ENCODE measurements at places on chromosomes 16 and 17.

DNA sequence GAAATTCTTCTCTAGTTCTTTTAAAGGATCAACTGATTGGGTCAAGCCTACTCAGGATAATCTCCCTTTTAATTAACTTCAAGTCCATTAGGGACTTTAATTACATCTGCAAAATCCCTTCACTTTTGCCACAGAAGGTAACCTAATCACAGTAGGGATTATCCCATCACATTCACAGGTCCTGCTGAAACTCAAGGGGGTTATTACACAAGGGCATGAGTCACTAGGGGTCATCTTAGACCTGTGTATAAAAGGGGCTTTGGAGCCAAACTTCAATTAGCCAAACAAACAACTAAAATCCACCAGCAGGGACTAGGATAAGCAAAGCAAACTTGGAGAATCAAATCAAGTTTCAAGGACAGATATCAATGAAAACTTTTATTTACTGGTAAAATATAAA lies 19.4 kb downstream of the CIAPIN1 start:
- no peak for DNase-seq

DNA sequence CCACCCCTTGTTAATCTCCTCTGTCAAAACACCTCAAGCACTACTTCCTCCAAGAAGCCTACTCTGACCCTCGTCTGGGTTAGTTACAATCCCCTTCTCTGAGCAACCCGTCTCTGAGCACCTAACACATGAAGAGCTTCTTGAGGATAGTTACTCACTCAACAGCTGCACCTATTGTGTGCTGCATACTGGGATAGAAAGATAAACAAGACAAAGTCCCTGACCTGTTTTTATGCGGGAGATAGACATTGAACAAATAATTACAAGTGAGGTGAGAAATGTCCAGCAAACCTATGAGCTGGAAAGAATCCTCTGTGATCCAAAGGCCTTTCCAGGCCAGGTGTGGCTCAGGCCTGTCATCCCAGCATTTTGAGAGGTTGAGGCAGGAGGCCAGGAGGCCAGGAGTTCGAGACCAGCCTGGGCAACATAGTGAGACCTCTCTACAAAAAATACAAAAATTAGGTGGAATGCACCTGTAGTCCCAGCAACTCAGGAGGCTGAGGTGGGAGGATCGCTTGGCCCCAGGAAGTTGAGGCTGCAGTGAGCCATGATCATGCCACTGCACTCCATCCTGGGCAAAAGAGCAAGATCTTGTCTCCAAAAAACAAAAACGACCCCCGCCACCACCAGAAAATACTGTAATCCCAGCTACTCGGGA lies 5.5 kb upstream of the ZNF771 start:
- no peak for DNase-seq

DNA sequence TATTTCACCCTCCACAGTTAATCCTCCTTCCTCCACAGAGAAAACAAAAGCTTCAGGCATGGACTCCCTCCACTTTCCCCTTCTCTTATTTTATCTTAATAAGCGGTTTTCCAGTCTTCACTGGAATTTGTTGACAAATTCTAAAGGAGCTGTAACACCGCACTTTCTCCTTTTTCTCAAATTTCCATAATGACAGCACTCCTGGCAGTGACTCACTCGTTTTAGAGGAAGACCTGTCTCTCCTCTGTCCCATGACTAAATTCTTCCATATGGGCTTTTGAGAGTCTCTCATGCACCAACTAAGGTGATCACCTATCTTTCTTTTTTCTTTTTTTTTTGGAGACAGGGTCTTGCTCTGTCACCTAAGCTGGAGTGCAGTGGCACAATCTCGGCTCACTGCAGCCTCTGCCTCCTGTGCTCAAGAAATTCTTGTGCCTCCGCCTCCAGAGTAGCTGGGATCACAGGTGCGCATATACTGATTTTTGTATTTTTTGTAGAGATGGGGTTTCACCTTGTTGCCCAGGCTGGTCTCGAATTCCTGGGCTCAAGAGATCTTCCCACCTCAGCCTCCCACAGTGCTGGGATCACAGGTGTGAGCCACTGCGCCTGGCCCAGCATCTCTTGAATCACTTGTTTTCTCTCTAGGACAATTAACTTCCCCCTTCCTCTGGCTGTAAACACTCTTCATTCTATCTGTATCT lies 7.7 kb downstream of the ITGAM start:
- DNase-seq = no peak

- DNase-seq = peak; percentile 62
These were observed 319.1 kb downstream of the TOX3 start for GRCh38 chr16:52227851-52228250.

- no peak for DNase-seq
These were observed 275.5 kb upstream of the SOX9 start for GRCh38 chr17:71845337-71845736.

DNA sequence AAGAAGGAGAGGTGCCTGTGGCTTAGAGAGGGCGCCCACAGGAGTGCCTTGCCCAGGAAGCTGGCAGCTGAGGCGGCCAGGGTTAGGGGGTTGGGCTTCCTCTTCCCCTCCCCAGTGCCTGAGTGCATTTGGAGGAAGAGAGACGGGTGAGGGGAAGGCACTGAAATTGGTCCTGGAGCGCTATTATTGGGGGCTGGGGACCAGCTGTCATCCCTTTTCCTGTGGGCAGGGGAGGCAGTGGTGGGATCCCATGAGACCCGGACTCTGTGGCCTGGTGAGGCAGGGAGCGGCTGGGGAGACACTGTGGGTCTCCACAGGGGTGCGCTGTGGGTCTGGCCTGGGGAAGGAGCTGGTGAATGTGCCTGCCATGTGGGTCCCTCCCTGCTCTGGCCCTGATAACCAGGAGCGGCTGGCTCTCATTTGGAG lies 259.7 kb downstream of the SEC14L1 start:
- DNase-seq = no peak

DNA sequence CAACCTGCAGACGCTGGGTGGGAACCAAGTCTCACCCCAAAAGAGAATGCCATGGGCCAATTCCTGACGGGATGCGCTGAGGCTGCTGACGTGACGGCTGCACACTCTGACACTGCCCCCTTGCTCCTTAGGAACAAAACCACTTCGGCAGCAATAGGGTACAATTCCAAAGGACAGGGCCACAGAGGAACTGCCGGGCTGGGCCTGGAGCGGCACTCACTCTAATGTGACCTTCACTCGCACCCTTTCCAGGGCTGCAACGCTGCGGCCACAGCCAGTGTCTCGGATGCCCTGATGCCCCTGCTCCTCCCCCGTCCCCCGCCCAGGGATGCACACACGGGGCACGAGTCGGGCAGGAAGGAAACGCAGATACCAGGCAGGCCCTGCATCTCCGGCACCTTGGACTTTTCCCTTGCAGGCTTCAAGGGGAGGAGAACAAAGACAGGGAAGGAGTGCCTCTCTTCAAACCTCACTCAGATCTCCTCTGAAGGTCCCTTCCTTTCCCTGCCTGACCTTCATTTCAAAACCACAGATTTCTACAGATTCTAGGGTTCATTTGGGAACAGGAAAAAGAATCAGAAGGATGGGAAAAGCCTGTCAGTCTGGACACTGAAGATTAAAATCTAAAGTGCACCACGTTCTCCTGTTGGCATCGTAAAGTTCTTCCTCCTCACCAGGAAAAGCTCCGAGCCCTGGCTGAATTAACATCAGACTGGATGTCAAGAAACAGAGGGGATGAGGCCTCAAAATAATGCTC lies 2.3 kb downstream of the PITPNA start:
- DNase-seq = no peak

DNA sequence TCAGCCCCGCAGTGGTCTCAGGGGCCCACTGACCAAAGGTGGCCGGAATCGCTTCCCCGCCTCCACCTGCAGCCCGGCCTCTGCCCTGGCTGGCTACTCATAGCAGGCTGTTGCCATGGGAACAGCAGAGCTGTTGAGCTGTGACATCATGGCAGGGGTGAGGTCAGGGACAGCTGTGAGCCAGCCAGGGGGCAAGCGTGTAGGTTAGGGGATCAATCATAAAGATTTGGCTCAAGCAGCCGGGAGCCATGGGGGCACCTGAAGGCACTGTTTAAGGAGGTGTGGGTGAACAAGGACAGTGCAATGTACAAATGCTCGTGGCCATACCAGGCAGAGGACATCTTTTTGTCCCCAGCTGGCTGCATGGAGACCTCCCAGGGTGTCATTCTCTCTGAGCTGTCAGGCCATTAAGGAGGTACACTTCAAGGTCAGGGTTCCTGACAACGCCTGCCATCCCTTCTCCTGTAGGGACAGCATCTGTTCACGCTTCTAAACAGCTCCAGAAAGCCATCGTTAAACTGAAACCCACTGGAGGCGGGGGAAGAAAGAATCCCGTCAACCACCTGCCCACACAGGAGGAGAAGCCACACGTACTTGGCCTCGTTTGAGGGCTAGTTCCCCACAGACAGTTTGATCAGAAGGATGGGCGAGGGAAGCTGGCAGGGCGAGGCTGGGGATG lies at the start of gene CEP295NL:
Gene CEP295NL (minus strand): TSS at position 101 of the 679 bp plus-strand sequence. CDS start 1,373 bp downstream, outside the sequence.
- peak; percentile 80 for DNase-seq

DNA sequence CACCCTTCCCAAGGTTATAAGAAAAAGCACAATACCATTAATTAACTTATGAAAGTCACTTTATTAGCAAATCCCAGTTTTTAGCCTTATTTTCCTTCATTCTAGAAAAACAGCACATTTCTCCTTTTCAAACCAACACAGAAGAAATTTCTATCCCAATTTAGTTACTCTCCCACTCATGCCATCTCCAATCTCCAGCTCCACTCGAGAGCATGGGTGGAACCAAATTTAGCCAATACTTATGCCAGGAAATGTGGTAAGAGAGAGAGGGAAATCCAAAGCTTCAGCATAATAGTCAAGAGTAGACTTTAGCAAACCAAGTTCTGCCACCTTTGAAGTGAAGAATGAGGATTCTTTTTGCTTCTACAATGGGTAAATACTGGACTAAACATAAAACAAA lies 288.8 kb downstream of the KIF2B start:
- DNase-seq = no peak

DNA sequence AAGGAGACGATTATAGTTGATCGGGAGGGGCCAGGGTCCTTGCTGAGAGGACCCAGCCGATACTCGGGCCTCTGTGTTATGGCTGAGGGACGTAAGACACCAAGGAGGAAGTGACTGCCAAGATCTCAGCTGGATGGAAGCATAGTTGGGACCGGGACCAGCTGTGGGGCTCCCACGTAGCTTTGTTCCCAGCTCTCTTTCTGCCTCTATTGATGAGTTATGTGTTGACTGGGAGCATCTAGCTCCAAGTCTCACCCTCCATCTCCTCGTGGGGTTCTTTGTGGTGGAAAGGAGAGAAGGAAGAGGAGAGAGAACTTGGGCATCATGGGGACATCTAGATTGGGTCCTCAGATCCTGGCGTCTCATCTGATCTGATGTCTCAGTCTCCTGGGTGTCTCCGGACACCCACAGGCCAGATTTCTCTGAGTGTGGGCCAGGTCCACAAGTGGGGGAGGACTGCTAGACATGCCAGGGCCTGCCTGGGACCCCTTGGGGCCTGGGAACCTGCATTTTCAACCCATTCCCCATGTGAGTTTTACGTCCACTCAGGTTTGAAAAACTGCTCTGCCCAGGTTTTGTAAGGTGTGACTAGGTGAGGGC lies 1.0 kb downstream of the MGRN1 start:
- no peak for DNase-seq

GRCh38 chr16:27351989-27352388 lies 38.2 kb downstream of the IL4R start:
- DNase-seq = no peak

GRCh38 chr17:3691617-3692067 lies 4.3 kb downstream of the P2RX5 start:
- no peak for DNase-seq

DNA sequence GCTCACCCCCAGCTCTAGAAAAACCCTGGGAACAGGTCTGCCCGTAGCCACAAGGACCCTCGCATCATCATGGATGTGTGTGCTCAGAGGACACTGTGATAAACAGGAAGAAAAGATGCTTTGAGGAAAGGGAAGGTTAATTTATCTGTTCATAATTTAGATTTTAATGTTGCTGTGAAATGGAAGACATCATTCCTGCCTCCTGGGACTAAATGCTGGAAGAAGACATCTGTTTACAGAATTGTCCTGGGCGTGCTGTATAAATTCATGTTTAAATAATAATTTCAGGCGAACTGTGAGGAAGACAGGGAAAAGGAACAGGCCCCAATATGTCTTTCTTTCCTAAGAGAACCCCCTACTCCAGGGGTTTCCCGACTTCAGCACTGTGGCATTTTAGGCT lies 112.6 kb downstream of the SHISA6 start:
- no peak for DNase-seq

DNA sequence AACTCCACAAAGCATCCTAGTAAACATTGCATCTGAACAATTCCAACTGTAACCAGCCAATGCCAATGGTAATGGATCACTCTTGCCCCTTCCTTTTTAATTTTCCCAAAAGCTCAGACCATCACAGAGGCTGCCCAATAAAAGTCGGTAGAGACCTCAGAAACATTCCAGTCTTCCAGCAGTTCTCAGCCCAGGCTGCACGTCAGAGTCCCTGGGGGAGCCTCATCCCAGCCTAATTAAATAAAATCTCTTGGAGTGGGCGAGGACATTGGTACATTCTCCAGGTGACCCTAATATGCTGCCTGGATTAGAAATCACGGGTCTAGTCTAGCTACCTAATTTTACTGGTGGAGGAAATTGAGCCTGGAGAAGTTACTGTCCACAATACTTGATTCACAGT lies 117.1 kb upstream of the MYOCD start:
- no peak for DNase-seq

DNA sequence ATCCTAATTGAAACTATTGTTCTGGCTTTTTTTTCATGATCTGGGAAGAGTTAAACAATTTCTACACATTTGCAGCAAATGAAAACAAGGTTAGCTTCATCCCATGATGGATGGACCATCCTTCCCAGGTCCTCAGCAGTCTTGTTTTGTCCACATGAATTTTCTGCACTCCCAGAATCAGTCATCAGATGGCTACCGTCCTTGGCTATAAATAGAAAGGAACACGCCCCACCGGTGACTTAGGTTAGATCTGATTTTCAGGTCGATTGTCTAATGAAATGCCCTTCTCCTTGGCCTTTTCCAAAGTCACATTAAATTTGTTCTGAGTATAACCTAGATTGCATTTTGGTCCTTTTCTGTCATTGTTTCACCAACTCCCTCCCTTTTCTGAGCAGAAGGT lies 41.4 kb upstream of the NOL11 start:
- no peak for DNase-seq

- DNase-seq = no peak
These were observed 40.5 kb downstream of the CEP95 start for GRCh38 chr17:64547319-64547718.

GRCh38 chr16:1300664-1301476 lies 8.6 kb upstream of the UBE2I start:
- peak; percentile 70 for DNase-seq

- DNase-seq = peak; percentile 11
These were observed 18.8 kb downstream of the RPH3AL start for GRCh38 chr17:333626-334396.

GRCh38 chr17:65637786-65638185 lies 76.3 kb upstream of the AXIN2 start:
- no peak for DNase-seq

- DNase-seq = no peak
These were observed 414.1 kb upstream of the SALL1 start for GRCh38 chr16:51565184-51565583.

DNA sequence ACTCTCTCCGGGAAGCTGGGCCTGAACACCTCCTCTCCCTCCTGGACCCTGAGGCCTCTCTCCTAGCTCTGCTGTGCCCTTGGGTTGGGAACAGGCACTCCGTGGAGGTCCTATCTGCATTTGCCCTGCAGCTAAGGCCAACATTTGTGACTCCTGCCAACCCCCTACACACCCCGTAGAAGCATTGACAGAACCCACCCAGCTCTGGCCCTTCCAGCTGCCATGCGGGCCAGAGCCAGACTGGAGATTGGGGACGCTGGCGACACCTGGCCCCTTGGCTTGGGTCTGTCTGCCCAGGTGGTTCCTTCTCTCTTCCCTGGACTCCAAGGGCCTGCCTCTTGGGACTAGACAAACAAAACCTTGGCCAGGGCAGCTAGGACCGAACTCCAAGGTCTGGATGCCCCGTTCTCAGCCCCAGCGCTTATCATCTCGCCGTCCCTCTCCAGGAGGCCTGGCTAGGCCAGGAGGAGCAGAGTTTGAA lies 644 bp upstream of the RHBDF2 start:
- no peak for DNase-seq
